NCI-H1436 treated with DMSO at 0.1 percent for 48 hours (cell line): ENCODE measurements at places on chromosomes 7 and 10.

DNA sequence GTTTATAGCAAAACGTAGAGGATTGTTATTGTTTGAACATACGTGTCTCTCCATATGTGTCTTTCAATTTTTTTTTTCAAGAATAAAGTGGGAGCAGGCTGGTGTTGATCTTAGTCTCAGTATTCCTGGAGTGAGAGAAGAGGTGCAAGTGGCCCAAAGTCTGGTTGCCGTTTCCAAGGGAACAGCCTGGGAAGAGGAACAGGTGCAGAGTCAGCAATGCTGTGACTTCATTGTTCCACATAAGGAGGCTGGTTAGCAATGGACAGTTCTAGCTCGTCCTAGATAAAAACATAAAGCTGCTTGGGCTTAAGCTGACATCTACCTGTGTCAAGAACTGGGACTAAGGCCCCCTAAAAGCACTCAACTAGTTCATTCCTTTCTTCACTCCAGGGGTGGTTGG, 626.6 kb upstream of the TPK1 start:
- no peak for DNase-seq

GRCh38 chr10:51806079-51806835, 106.9 kb upstream of the CSTF2T start:
- no peak for DNase-seq

GRCh38 chr10:60424971-60425370, 35.3 kb upstream of the ANK3 start:
- DNase-seq: no peak

GRCh38 chr10:97825020-97825760, 24.5 kb upstream of the GOLGA7B start:
- no peak for DNase-seq

GRCh38 chr10:124478515-124478914, 16.9 kb downstream of the LHPP start:
- DNase-seq: no peak

DNA sequence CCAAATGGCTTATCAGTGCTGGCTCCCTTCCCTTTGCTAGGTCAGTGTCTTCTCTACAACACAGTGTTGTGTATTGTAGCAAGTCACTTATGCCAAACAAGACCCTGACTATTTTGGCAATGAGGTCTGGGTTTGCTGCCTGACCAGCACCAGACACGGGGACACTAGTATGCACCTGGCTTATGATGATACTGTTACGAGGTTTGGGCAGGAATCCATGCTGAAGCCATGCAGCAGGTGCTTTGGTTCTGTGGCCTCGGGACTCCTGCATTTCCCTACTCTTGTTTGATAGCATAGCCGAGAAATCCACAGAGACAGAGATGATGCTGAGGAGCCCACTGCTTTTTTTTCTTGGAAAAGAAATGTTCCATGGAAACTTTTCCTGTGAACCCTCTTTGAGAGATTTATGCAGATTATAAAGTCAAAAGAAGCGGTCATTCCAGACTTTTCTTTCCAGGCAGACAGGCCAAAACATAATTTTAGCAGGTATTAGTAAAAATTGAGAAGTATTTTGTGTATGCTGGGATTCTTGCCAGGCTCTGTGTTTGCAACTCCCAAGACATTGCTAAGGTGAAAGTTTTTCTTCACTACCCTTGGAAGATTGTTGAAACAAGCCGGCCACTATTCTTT, 291.1 kb downstream of the BBS9 start:
- DNase-seq: no peak
